GM13977 (cell line): ENCODE measurements at places on chromosomes 5 and 9.

- no peak for DNase-seq
Observed at GRCh38 chr5:158967541-158967940, 132.2 kb downstream of the EBF1 start.

DNA sequence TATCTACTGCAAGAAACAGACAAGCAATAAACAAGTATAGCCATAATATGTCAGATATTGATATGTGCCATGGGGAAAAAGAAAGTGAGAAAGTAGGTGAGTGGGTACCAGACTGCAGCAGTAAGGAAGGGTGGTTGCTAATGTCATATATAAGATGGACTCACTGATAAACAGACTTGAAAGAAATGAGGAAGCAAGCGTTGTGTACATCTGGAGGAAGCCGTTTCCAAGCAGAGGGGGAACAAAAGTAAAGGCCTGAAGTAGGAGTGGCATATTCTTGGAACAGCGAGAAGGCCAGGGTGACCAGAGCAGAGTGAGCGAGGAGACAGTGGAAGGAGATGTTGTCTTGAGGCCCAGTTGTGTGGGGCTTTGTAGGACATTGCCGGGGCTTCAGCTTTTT, 142.2 kb upstream of the MAP3K1 start:
- DNase-seq: no peak

GRCh38 chr5:180602481-180603075, 11.3 kb upstream of the SCGB3A1 start:
- peak; percentile 25 for DNase-seq

DNA sequence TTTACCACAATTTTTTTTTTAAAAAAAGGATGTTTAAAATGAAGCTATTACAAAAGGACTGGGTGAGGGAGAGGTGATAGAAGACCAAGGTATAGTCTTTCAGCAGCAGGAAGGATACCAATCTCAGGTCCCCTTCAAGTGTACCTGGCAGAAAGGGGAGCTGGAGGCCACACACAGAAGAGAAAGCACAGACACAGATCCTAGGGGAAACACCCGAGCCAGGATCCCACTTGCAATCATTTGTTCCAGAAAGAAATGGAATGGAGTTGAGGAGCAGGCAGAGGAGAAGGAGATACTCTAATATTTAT, 5.6 kb downstream of the GNPDA1 start:
- no peak for DNase-seq

- DNase-seq: peak; percentile 38
Observed at GRCh38 chr5:80960531-80961375, 590 bp downstream of the RASGRF2 start.

- DNase-seq: no peak
Observed at GRCh38 chr5:1648806-1649205, 125.0 kb upstream of the LPCAT1 start.

DNA sequence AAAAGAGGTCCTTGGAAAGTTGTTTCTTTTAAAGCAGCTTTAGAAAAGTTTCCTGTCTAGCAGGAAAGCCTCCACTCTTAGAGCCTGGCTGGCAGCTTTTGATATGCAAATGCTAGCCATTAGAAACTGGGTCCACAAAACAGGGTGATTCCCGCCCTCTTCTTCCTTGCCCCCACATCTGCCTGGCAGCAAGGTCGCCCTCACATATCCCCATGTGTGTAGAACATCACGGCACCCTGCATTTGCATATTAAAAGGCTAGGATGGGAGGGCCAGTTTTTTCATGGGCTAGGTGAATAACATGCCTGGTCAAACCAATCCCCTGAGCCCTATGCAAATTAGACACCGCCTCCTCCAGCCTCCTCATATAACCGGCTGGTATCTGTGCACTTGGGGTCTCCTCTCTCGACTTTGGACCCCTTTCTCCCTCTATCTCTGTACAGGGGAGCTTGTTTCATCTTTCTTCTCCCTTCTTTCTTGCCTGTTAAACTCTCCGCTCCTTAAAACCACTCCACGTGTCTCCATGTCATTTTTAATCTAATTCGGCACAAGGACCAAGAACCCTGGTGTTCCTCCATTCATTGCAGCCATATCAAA, 426.8 kb upstream of the CTNND2 start:
- no peak for DNase-seq

DNA sequence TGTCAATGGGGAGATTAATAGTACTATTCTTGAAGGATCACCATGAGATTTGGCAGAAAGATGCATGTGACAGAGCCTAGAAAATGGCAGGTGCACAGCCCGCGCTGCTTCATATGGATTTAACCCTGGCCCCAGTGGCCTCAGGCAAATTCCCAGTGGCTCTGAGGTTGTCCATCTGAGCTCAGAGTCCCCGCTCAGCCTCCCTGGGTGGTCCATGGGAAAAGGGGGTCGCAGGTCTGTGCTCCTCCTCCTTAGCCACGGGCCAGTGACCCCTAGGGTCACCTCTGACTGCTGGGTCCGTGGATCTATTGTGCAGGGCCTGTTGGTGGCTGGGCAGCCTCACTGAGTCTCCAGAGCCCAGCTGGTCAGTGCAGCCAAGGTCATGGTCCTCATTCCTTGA, 93.3 kb upstream of the BOD1 start:
- no peak for DNase-seq

- no peak for DNase-seq
Observed at GRCh38 chr9:82421498-82421897, 432.9 kb downstream of the SPATA31D1 start.

- no peak for DNase-seq
Observed at GRCh38 chr5:159779481-159779880, 136.8 kb upstream of the ADRA1B start.

DNA sequence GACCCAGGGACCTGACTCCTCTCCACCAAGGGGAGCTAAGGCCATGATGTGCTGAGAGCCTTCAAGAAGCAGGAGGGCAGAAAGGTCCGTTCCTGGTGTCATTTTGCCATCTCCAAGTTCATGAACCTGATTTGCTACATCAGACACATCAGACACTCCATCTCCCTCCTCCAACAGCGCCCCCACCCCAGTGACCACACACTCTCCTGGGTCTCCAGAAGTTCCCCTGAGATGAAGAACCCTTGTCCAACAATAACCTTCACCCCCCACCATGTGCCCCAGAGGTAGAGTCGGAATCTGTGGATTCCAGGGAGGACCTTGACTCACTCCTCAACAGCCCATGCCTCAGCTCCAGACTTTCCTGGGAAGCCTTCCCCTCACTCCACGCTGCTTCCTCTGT, 242.8 kb downstream of the CDK5RAP2 start:
- DNase-seq: no peak

DNA sequence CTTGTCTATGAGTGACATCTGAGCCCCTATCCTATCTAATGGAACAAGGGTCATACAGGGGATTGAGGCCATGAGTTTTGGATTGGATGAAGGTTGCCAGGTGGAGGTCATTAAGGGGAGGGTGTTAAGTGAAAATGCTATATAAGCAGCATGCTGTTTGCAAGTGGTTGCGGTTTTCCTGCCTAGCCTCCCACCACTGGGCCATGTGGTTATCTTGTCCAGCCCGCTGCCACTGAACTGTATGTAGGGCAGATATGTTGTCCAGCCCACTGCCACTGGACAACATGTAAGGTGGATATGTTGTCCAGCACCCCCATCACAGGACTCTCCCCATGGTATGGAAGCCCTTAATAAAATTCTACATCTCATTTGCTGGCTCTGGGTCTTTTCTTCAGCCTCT, 200.0 kb downstream of the FGF10 start:
- DNase-seq: no peak

GRCh38 chr9:123972618-123973017, 39.0 kb upstream of the LHX2 start:
- DNase-seq: no peak

- DNase-seq: no peak
Observed at GRCh38 chr5:87136733-87137132, 130.9 kb upstream of the RASA1 start.

GRCh38 chr9:32811246-32811645, 27.9 kb downstream of the TMEM215 start:
- DNase-seq: no peak

DNA sequence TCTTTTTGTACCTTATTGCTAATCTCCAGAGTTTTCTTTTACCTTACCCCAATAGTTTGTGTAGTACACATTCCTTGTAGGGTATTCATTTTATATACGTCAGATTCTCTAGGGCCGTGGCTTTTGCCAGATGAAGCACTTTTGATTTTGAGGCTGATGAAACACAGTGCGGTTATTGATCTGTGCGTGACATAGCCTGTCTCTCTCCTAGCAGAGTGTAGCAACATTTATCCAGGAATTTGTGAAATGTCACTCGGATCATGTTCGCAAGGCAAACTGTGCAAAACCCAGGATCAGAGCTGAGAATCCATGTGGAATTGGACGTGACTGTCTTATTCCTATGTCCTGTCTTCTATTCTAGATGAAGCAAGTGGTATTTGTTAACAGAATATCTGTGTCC, 142.0 kb upstream of the SH3GL2 start:
- no peak for DNase-seq

- DNase-seq: no peak
Observed at GRCh38 chr5:38515646-38516045, 40.8 kb downstream of the LIFR start.

DNA sequence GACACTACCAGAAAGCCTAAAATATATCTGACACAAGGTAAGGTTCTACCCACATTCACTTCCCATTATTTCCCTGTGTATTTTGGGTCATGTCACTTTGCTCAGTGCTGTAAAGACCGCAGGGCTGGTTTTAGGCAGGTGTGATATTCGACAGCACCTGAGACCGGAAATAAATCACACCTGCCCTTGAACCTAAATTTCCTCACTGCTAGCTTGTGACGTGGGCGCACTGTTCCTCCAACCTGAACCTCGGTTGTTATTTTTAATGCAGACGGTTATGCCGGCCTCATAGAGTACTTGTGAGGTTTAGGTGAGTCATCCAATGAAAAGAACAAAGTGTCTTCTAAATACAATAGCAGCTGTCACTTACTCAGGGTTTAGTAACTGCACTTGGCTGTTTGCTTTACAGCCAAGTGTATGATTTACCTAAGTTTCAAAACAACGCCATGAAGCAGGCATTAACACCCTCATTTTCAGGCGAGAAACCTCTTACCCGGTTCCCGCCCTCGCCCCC, 20.7 kb upstream of the ZNF782 start:
- DNase-seq: peak; percentile 81

DNA sequence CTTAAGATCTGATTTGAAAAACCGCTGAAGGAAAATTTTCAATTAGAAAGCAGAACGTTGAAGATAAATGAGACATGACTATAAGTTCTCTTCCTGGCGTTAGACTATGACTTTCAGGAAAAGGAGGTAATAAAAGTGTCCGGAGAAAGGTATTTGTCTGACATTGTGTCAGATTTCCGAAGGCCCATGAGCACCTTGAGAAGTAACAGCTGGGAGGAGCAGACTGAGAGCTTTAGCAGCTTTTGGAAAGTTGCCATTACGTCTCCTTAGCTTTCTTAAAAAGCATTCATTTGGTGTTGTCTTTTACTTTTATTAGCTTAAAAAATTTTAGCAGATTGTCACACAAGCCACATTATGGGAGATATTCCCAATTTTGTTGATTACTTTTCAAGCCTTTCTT, 363.5 kb downstream of the NDUFS4 start:
- DNase-seq: no peak

DNA sequence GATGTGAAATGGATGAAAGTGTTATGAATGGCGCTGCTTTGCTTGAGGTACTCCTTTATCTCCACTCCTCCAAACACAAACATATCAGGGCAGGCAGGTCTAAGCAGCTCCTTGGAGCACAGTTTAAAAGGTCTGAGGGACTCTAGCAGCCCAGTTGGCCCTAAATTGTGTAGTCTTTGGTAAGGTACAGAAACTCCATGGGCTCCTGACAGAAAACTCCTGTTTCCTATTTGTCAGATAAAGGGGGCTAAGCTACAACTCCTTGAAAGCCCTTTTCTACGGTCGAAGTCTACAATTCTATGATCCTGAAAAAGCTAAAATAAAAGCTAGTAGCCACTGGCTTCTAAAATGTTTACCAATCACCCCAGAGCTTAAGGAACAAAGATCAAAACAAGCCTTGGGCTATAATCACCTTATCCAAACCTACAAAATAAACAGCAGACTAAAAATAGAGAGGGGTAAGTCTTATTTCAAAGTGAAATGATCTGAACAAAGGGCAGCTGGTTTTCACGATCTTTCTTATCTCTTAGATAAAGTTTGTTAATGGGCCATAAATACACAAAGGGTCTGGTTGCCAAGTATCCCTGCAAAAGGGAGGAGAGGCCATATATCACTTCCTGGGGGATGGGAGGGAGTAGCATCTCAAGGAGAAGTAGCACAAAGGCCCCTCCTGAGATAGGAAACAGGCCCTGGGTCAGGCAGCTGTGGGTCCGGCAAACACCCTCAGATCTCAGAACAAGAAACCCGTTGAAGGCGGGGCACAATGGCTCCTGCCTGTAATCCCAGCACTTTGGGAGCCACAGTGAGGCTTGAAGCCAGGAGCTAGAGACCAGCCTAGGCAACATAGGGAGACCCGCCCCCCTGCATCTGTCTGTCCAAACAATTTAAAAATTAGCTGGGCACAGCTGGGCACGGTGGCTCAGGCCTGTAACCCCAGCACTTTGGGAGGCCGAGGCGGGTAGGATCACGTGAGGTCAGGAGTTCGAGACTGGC, 28.3 kb upstream of the DENND4C start:
- no peak for DNase-seq

DNA sequence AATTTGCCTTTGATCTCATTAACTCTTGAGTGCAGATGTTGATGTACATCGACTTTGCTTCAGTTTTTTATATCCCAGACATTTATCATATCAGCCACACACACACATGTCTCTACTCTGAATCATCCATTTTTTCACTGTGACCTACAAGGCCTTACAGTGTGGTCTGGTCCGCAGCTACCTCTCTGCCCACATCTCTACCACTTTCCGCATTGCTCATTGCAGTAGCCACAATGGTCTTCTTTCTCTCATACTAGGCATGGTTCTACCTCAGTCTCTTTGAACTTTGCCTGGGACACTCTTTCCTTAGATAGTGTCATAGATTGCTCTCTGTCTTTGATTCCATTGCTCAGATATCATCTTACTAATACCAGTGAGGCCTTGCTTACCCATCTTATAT, 87.9 kb upstream of the FSD1L start:
- peak; percentile 12 for DNase-seq

- no peak for DNase-seq
Observed at GRCh38 chr9:98875536-98875935, 68.1 kb downstream of the GALNT12 start.

- no peak for DNase-seq
Observed at GRCh38 chr5:34652466-34652865, 3.7 kb upstream of the RAI14 start.

- no peak for DNase-seq
Observed at GRCh38 chr5:77449981-77450380, 42.1 kb downstream of the WDR41 start.
